ENCODE measurements at places on chromosomes 4 and X.

DNA sequence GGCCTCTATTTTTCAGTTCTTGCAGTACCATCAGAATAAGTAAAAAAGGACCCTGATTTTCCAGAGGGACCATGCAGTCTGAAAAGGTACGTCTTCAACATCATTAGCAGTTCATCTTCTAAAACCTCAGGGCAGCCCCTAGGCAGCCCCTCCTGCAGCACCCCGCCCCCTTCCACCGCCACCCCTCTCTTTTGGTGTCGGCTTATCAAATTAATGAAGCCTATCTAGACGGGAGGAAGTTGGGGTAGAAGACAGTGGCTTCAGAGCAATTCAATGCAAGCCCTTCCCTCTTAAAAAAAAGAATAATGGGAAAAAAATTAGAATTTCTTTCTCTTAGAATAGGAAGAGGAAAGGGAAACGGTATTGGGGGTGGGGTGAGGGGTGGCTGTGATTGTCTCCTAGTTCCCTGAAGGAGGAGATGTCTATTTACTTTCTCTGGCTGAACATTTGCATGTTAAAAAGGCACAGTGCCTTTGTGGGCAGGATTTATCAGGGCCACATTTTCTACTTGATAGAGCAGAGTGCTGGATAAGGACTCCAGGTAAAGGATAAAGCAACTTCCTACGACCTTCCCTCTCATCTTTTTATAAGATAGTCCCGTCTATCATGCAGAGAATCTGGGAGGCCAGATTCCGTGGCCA lies 159.4 kb downstream of the MGST2 start:
- DNase-seq: no peak

- no peak for DNase-seq
These were observed 719.0 kb upstream of the FRG1 start for GRCh38 chr4:189221691-189222090.

GRCh38 chr4:678331-679103 lies 4.2 kb downstream of the MYL5 start:
- no peak for DNase-seq

DNA sequence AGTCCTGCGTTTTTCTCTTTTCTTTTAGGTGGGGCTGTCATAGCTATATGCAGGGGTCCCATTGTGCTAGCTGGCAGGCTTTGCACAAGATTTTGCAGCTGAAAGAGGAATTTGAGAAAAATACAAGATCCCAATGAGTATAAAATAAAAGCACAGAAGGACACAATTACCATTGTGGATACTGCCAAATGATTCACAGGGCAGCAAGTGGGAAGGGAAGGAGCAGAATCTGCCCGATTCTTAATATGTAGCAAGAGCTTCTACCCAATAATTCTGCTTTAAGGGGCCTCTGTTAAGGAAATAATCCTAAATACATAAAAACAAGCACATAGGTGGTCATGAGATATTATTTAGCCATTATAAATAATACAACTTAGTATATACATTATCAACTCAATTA lies 25.9 kb upstream of the ING2 start:
- DNase-seq: no peak

- DNase-seq: no peak
These were observed 58.5 kb downstream of the NCAPG start for GRCh38 chr4:17869327-17869726.

- DNase-seq: no peak
These were observed 310.0 kb upstream of the PCDH10 start for GRCh38 chr4:132839070-132839469.

GRCh38 chr4:99411041-99411440 lies 24.1 kb downstream of the ADH7 start:
- no peak for DNase-seq

GRCh38 chr4:27276307-27277073 lies 415.8 kb downstream of the STIM2 start:
- DNase-seq: no peak

DNA sequence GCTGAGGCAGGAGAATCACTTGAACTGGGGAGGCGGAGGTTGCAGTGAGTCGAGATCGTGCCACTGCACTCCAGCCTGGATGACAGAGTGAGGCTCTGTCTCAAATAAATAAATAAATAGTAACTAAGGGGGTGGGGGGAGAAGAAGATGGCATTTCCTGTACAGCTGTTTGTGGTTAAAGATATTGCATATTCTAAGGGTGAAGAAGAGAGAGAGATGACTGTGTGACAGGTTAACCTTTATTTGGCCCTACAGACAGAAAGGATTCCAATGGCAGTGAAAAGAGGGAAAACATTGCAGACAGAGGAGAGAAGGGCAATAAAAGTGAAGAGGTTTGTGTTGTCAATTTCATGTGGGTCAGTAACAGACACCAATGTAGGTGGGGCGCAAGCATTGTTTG lies 9.4 kb downstream of the TASL start:
- no peak for DNase-seq

GRCh38 chr4:38832206-38832605 lies 24.4 kb downstream of the TLR6 start:
- DNase-seq: no peak

- DNase-seq: peak; percentile 58
These were observed 1.6 kb upstream of the IDUA start for GRCh38 chr4:985123-985830.

GRCh38 chr4:25609976-25610375 lies 45.7 kb upstream of the SLC34A2 start:
- no peak for DNase-seq

DNA sequence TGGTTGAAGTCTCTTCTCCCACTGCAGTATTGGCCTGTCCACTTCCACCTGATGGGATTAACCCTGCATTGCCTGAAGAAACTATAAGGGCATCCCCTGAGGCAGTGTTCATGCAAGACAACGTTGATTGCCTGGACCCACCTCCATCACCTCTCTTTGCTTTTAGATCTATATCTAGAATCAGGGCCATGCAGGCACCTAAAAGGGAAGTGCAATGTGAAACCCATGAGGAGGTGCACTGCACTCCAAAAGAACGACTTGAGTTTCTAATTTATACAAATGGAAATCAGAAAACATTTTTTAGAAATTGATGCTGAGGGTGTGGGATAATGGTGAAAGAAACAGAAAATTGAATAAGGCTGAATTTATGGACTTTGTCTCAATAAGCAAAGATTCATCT lies 694.4 kb downstream of the TRAM1L1 start:
- DNase-seq: no peak

- no peak for DNase-seq
These were observed 12.7 kb upstream of the UBA6 start for GRCh38 chr4:67713529-67714247.

GRCh38 chr4:34066126-34066525 lies 2178.2 kb downstream of the ARAP2 start:
- DNase-seq: no peak

- DNase-seq: no peak
These were observed 213.7 kb upstream of the PPARGC1A start for GRCh38 chr4:24103434-24104157.

GRCh38 chrX:78455901-78456300 lies 128.5 kb upstream of the CYSLTR1 start:
- no peak for DNase-seq

GRCh38 chr4:78174891-78175290 lies 117.8 kb downstream of the FRAS1 start:
- no peak for DNase-seq

DNA sequence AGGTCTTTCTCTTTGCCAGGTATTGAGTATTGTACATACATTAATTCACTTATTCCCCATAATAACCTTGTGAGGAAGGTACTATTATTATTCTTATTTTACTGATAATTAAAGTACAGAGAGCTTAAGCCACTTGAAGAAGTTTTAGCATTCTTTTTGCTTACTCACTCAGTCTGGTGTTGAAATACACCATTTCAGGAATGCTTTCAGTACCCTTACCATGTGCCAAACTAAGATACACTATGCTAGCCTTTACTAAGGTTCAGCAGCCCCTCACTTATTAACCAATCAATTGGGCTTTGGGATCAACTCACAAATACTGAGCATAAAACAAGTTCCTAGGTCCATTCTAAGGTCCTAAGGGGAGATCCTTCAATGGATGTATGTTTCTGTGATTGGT lies 179.0 kb upstream of the FGF13 start:
- DNase-seq: no peak

DNA sequence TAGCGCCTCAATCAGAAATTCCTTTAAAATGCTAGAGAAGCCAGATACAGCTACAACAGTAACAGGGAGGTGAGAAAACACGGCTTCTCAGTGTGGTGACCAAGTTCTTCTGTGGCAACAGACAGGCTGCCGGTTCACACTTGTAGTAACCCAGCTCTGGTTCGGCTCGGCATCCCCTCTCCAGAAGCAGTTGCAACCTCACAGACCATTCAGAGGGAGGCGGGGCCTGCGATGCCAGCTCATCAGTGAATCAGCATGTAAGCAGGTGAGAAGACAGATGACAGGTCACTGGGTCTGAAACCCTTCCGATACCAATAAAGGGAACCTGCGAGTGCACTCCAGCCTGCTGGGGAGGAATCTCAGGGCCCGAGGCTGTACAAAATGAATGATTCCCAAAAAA lies 251.0 kb downstream of the KCNIP4 start:
- no peak for DNase-seq

GRCh38 chr4:173247321-173247720 lies 78.7 kb downstream of the GALNT7 start:
- DNase-seq: no peak

DNA sequence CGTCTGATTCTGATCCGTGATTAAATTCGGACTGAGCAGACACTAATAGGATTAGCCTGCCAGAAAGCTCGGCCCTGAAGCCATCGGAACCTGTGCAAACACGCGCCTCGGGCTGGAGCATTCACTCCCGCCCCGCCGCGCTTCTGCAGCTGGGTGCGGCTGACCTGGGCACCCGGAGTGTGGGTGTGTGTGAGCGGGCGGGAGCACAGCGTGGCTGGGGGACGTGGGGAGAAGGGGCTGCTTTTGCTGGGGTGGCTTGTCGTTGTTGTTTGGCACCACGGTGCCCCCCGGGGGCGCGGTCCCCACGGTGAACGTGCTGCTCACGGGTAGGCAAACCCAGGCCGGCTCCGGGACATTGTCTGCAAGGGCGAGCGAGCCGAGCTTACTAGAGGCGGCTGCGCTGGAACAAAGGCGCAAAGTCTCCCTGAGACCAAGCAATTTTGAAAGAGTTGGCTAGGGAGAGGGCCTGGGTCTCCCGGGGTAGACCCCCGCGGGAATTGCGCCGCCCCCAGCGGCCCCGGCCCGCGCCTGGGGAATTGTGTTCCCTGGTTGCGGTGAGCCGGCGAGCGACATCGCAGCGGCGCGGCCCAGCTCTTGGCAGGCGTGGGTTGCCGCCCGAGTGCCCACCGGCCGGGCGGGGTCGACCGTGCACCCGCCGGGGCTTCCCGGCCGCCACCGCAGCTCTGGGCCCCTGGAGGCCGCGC lies 1.4 kb downstream of the MAMLD1 start:
- DNase-seq: no peak

DNA sequence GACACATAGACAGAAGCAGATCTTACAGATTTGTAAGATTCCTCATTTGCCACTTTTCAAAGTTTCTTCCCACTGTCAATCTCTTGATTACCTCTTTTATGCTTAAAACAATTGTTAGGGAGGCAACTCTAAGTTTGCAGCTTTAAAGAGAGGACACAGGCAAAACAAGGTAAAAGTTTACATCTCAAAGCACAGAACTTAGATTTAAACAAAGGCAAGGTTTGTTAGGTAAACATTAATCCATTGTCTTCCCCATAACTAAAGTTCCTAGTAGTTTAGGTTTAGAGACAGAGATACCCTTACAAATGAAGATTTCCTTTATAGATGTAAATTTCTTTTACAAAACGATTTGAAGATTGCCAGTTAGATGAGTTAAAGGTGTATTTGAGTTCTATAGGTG lies 176.9 kb downstream of the AASDH start:
- DNase-seq: no peak

DNA sequence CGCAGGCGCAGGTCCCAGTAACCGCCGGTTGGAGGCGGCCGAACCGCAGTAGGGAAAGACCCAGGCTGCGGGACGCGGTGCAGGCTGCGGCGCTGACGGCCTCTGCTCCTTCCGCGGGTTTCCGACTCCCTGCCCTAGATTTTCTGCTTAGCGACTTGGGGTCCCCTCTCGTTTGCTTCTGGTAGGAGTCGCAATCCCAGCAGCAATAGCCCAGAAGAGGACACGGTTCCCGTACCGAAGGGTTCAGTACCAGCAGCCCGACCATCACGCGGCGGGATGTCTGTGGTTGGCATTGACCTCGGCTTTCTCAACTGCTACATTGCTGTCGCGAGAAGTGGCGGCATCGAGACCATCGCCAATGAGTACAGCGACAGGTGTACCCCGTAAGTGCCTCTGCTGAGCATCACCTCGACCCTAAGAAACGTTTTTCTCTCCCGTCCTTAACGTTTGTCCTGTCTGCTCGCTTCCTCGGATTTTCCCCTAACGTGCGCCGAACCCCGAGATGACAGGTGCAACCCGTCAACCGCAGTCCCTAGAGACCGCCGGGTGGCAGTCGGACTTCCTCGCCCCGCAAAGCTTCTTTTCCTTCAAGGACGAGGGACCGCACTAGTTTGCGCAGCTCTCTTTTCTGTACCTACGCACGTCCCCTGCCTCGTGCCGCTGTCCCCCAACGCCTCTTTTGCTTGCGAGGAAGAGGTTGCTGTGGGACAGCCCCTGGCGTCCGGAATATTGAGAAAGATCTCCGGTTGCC lies at the start of gene HSPA4L:
Gene HSPA4L, plus strand, starts transcription at position 48 of the 751 bp plus-strand sequence. Its CDS starts 229 bp downstream, at position 277.
- DNase-seq: peak; percentile 32

DNA sequence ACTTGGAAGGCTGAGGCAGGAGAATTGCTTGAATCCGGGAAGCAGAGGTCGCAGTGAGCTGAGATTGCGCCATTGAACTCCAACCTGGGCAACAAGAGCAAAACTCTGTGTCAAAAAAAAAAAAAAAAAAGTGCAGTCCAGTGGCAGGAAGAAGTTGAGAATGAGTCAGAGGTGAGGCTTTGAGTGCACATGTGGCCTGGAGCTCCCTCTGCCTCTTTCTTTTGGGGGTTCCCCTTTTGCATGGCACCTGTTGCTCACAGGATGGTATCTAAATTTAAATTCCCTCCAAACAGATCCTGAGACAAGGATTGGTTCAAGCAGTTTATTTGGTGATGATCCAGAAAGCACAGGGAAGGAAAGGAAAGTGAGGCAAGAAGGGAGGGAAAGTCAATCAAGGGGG lies 151.4 kb upstream of the STX18 start:
- no peak for DNase-seq

DNA sequence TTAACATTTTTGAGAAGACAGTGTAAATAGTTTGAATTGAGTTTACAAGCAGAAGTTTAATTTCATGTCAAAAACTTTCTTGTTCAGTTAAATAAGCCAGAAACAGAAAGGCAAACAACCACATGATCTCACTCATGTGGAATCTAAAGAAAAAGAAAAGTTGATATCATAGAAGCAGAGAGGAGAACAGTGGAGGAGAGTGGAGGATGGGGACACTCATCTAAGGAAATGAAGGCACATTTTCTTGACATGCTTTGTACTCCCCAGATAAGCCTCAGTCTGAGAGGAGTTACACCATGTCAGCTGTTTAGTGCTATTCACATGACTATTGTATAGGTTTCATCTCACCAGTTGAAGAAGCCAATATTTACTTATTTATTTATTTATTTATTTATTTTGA lies 13.5 kb downstream of the SNCA start:
- DNase-seq: no peak

All from stimulated activated CD8-positive, alpha-beta memory T cell treated with anti-CD3 and anti-CD28 coated beads, Interleukin-4, amount 100 ng/mL, for 24 hours (primary cell).